PC-3 (cell line): ENCODE measurements at places on chromosomes 4 and X. TPM values are rescaled to one million over a fixed set of nuclear protein-coding genes. Genes with fewer than 3 reads are reported as not detected.

Gene FAAH2
- total RNA-seq: 1.6 and 4.5 TPM in 2 replicates

DNA sequence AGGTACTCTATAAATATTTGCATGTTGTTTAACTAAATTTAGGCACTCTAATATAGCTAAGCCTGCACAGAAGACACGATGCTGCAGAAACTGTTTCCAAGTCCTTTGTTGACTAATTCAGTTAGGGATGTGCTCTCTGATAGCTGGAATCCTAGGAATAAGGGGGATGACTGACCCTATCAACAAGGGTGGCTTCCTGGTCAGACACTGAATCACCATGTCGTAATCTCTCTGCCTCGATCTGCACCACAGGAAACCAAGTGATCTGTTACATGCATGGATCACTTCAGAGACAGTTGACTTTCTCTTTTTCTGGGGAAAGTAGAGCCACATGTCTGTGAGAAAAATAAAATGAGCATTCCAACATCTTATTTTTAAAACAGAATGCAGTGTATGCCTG is 169.1 kb downstream of the GUCY2F start:
- no peak for DNase-seq

Gene DCAF4L1
- 0.22 and 0.63 TPM in 2 replicates for total RNA-seq

GRCh38 chr4:176845636-176846035 is 52.9 kb upstream of the VEGFC start:
- DNase-seq: no peak

Gene TCEAL6
- not detected in 2 replicates for total RNA-seq

Gene FGFBP1
- total RNA-seq: 80.5 and 133 TPM in 2 replicates

DNA sequence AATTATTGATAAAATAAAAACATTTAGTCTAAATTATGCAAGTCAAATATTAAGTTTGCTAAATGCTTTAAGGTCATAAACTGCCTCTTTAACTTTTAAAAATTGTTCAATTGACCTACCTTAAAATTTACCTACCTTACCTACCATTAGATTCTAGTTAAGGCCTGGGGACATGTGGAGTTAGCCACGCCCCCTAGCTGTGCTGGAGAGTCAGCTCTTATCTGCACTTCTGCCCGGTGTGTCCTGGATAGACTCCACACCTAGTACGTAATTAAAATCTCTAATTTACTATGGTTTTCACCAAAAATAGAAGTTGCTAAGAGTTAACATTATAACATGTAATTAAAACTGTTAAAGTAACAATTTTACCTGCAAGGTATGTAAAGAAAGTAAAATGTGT is 22.7 kb downstream of the TENM3 start:
- DNase-seq: no peak

- DNase-seq: no peak
Measured at GRCh38 chrX:95629737-95630136, 1054.9 kb upstream of the DIAPH2 start.

Gene VCX
- 0.26 TPM in 1 of 2 replicates, not detected in the other for total RNA-seq

- DNase-seq: no peak
Measured at GRCh38 chrX:69156638-69157037, 8.6 kb downstream of the PJA1 start.

DNA sequence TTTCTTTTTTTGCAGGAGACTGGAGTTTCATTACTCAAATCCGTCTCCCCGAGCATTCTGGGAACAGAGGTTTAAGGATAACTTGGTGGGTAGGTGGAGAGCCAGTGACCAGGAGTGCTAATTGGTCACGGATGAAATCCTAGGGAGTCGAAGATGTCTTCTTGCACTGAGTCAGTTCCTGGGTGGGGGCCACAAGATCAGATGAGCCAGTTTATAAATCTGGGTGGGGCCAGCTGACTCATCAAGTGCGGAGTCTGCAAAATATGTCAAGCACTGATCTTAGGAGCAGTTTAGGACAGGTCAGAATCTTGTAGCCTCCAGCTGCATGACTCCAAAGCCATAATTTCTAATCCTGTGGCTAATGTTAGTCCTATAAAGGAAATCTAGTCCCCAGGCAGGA is 741.3 kb downstream of the PCDH7 start:
- DNase-seq: peak; percentile 91

GRCh38 chrX:94932278-94932965 is 1258.4 kb downstream of the FAM133A start:
- no peak for DNase-seq

- DNase-seq: no peak
Measured at GRCh38 chrX:48489296-48489695, 13.3 kb downstream of the FTSJ1 start.

DNA sequence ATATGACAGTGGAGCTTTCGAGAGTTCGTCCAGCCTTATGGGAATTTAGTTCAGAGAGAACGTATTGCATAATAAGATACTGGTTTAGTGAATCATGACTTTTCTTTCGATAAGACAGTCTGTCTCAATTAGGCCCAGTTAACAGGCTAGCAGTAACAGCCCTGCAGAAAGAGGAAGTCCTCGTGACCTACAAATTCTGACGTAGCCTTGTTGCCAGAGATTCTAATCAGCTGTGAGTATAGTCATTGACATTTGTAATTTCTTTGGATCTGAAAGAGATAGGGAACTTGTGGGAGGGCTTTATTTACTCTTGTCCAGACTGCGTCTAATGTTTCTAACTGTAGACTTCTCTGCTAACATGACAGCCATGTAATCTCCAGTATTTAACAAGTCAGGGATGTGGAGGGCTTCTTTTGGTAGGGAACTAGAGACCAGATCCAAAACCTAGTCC is 15.8 kb downstream of the ART3 start:
- DNase-seq: no peak

- no peak for DNase-seq
Measured at GRCh38 chr4:181971411-181971810, 271.8 kb upstream of the TENM3 start.

GRCh38 chr4:118035309-118035708 is 1.0 kb downstream of the NDST3 start:
- no peak for DNase-seq

GRCh38 chr4:137980641-137981040 is 261.5 kb downstream of the SLC7A11 start:
- no peak for DNase-seq

- peak; percentile 90 for DNase-seq
Measured at GRCh38 chrX:103614999-103615398, 7.2 kb downstream of the TCEAL3 start.

DNA sequence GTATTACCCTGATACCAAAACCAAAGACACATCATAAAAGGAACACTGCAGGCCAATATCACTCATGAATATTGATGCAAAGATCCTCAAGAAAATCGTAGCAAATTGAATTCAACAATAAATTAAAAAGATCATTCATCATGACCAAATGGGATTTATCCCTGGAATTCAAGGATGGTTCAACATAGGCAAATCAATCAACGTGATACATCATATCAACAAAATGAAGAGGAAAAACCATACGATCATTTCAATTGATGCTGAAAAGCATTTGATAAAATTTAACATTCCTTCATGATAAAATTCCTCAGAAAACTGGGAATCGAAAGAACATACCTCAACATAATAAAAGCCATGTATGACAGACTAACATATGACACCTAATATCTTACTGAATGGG is 52.7 kb upstream of the STARD8 start:
- DNase-seq: no peak

DNA sequence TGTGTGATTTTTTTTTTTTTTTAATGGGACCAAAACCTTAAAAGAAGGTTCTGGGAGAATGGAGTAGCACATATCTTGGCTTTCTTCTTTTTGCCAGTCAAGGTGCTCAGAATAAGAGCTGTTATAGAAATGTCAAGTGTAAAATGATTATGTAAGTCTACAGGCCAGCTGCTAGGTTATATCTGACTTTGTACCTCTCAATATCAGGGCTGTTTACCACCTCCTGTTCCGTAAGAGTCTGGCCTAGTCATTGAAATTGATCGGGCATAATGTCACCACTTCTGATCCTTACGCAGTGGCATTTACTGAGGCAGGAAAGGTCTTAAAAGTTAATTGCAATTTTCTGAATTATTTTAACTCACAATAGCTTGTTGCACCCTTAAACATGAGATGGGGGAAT is 41.1 kb downstream of the LIMCH1 start:
- no peak for DNase-seq

Gene AREG
- total RNA-seq: 203 and 222 TPM in 2 replicates

DNA sequence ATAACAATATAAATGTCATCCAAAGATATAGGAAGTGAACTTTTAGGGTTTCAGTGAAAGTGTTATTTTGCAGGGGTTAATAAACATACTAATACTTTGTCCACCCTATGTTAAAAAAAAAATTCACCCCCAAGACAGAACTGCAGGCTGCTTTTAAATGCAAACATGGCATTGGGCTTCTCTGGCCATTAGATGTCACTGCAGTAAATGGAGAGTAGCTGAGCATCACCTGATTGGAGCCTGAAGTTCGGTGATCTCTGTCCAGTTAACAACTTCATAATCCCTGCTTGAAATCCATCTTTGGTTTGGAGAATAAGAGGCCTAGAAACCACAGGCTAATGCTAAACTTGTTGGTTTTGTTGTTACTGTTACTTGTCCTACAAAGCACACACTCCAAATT is 18.7 kb downstream of the SLC25A43 start:
- no peak for DNase-seq

DNA sequence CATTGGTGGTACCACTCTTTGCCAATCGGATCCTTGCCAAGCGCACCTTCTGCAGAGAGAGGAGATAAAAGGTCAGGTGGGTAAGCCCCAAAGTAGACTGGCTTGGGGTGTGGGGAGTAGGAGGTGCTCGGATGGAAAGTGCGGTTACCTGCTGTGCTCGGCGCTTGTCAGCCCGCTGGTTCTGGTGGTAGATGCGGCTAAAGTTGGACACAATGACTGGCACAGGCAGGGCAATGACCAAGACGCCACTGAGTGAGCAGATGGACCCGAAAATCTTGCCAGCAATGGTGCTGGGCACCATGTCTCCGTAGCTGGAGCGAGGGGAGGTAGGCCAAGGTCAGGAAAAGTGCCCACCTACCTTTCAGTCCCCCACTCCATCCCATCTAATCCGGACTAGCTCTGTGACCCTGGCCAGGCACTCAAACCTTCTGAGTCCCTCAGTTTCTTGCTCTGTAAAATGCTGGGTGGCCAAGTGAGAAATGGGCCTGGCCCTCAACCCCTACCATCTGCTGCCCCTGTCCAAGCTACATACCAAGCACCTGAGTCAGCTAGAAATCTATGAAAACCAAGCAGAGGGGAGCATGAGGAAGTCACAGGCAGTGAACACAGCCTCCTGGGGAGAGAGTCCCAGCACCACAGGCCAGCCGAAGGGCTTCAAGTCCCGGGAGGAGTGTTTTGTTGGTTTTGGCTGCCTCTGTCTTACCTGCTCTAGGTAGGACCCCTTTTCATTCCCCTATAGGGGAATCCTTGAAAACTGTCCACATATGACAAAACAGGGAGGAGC is 4.7 kb downstream of the KCND1 start:
- DNase-seq: peak; percentile 33

Gene LIN54
- total RNA-seq: 12.7 and 15.9 TPM in 2 replicates

Gene SSX4B
- not detected in 2 replicates for total RNA-seq

DNA sequence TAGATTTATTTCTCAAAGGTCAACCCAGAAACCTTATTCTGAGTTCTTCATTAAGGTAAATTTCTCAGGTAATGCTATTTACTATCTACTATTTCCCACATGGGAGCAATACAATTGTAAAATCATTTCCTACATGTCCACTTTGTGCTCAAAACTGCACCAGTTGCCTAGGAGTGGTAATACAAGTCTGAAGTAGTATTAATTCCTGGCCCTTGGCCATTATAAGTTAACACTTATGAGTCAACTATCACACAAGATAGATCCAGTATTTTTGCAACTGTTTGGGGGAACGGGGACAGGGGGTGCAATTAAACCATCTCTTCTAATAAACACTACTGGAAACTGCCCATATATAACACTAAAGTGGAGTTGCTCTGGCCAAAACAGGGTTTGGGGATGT is 48.9 kb downstream of the ACSL4 start:
- DNase-seq: no peak

DNA sequence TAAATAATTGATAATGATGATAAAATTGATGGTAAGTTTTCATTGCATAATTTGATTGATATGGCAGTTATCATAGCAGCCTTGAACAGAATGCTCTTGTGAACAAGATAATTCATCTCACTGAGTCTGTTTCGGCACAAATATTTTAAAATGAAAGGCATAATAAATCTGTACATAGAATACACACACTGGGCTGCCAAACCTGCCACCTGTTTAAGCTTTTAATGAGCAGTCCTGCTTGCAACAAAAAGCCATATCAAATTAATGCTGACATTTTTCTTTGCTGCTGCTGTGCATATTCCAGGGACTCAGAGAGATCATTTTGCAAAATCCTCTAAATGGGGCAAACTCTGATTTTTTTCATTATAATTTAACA is 201.1 kb downstream of the ARHGAP24 start:
- no peak for DNase-seq

GRCh38 chr4:37455301-37456131 is 211.0 kb downstream of the NWD2 start:
- DNase-seq: no peak

DNA sequence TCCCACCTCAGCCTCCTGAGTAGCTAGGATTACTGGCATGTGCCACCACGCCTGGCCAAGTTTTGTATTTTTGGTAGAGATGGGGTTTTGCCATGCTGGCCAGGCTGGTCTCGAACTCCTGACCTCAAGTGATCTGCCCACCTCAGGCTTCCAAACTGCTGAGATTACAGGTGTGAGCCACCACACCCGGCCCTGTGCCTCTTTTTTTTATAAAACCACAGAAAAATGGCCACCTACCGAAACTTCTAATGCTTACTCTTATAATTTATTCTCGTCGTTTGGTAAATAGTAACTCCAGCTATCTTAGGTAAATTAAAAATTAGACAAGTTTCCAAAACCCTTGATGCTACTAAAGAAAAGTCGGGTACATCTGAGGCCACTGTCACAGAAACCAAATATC is 54.4 kb downstream of the IRF2 start:
- DNase-seq: no peak

GRCh38 chr4:7402526-7402925 is 32.2 kb downstream of the PSAPL1 start:
- DNase-seq: peak; percentile 39

DNA sequence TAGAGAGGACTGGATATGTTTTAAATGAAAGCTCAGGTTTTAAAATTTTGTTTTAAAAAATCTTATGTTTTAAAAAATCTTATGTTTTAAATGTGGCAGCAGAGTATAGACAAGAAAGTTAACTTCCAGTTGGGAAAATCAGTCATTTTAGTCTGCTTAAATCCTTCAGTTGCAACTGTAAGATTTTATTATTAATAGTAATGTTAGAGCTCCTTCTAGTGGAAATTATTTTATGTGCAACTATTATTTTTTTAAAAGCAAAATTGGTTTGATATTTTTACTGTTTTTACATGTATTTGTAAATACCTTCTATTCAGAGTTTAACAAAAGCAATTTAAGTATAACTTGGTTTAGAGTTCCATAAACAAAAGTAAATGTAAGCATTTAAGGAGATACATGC is 8.5 kb upstream of the NUDT6 start:
- DNase-seq: peak; percentile 56

Gene PCYT1B
- not detected in 2 replicates for total RNA-seq

GRCh38 chr4:55947254-55947882 is 1.4 kb upstream of the CEP135 start:
- DNase-seq: no peak

DNA sequence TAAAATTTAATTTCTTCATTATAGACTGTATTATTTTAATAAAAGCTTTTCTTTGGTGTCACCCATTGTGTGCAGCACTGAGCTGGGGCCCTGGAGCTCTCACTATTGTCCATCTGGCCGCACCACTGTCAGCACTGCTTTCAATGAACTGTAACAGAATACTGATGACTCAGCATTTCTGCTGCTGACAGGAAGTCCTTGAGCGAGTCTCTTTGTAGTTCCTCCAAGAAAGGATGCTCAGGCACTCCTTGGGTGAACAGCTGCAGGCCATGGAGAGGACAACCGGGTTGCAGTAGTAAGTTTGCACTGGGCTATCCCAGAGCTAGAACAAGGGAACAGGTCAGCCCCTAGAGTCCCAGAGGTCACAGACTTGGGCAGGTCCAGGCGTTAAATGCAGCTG is 81.6 kb downstream of the SORBS2 start:
- no peak for DNase-seq
